ENCODE measurements at places on chromosomes 2 and 18. TPM values are rescaled to one million over a fixed set of nuclear protein-coding genes. Genes with fewer than 3 reads are reported as not detected.

- DNase-seq: no peak
Measured at GRCh38 chr2:177058747-177059146, 153.8 kb upstream of the HNRNPA3 start.

DNA sequence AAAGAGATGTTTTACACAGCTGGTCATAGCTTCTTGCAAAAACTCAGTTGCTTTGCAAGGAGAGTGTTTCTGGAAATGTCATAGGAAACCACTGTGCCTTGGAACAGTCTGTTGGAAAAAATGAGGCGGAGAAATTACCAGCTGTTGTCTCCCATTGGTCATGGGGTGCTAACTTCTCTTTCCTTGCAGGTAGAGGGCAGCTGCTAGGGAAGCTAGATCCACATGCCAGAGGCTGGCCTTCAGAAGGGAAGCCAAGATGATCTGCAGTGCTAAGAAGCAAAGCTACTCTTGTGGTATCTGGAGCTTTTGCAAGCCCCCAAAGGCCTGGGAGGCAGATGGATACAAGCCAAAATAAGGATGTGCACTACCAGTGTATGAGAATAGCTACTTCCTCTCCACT is 34.8 kb upstream of the LAMA1 start:
- no peak for DNase-seq

GRCh38 chr2:29700560-29700959 is 220.8 kb downstream of the ALK start:
- no peak for DNase-seq

DNA sequence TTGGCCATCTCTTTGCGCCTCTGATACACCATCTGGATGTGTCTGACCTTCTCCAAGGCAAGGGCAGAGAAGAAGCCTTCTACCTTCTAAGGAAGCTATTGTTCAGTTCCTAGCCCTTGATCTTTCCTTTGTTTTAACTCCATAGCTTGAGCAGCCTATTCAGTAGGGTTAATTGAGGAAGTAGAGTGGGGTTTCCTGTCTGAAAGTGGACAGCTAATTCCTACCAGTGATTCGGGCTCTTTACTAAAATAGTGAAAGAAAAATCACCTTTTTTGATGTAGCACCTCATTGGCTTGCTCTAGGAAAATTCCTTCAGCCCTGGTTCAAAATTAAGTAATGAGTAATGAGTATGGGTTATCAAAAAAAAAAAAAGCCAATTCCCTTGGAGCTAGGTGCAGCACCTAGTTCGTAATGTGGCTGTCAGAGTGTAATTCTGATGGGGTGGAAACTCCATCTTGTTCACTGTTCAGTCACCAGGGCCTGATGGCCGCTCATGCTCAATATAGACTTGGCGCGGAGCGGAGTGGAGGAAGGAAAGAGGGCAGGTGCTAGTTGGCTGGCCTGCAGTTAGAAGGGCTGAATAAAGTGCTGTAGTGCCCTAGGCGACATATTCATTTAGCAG is 2.9 kb upstream of the MGAT5 start:
- DNase-seq: no peak

GRCh38 chr18:75545189-75545588 is 117.7 kb upstream of the SMIM21 start:
- no peak for DNase-seq

DNA sequence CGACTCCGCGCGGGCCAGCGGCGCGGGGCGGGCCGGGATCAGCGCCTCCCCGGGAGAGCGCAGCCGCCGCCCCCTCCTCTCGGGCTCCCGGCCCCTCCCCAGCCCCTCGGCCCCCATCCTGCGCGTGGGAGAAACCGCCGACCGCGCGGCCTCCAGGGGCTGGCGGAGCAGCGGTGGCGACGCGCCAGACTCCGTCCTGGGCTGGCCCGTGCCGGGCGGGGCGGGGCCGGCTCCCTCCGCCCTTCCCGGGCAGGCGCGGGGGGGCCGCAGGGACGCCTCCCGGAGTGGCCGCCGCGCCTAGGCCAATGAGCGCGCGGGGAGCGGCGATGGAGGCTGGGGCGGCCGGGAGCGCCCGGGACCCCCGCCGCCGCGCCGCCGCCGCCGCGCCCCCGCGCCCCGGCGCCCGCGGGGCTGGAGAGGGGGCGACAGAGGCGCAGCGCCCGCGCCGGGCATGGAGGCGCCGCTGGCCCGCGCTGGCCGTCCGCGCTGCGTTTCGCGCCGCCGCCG is 49.1 kb downstream of the KCNIP3 start:
- no peak for DNase-seq

GRCh38 chr2:524442-524841 is 152.8 kb downstream of the TMEM18 start:
- no peak for DNase-seq

- DNase-seq: no peak
Measured at GRCh38 chr18:79944746-79945117, 6.7 kb downstream of the SLC66A2 start.

DNA sequence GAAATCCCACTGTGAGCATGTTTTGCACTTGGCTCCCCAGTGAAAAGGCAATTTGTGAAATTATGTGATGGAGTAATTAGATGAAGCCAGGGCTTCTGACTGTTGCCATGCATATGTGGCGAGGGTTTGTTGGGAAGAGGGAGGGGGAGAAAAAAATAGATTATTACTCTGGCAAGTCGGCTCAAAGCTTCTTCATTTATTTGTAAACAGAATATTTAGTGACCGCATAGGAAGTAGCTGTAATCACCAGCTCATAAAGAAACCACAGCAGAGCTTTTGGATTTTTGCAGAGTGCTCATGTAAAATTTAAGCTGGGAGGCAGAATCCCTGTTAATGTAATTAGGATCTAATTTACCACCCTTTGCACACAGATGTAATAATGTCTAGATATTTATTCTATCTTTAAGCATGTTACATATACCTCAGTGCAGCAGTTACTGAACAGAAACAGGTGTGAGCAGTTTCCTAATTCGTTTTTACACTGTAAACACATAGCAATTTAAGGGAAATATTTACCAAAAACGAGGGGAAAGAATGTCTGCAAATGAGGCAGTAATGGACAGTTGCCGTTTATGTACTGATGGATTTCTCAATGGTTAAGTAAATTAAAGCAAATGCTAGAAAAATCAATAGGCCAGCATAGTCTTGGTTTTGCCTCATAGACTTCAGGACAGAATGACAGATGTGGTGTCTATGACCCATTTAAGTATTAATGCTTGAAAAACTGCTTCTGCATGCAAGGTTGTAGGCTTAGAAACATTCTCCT is 87.9 kb downstream of the MEIS1 start:
- no peak for DNase-seq

DNA sequence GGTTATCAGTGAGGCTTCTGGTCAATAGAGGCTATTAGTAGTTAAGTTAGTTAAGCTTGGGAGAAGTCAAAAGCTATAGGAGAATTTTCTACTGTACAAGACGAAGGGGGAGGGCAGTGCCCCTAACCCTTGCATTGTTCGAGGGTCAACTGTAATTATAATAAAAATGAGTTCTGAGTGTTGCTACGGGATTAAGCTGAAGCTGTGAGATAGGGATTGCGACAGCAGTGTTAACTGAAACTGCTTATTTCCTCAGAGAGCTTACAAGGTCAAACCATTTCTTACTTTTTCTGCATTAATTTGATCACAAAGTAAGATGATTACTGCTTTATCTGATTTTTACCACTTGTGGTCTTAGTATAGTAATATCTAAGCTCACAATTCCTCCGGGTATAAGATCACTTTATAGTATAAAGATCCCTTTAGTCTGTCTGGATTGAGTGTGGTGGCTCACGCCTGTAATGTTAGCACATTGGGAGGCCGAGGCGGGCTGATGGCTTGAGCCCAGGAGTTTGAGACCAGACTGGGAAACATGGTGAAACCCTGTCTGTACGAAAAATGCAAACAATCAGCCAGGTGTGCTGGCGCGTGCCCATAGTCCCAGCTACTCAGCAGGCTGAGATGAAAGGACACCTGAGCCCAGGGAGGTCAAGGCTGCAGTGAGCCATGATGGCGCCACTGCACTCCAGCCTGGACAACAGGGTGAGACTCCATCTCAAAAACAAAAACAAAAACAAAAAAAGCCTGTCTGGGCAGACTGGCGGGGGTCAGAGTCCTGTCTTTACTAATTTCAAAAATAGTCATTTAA is 119.5 kb upstream of the TLK1 start:
- no peak for DNase-seq

DNA sequence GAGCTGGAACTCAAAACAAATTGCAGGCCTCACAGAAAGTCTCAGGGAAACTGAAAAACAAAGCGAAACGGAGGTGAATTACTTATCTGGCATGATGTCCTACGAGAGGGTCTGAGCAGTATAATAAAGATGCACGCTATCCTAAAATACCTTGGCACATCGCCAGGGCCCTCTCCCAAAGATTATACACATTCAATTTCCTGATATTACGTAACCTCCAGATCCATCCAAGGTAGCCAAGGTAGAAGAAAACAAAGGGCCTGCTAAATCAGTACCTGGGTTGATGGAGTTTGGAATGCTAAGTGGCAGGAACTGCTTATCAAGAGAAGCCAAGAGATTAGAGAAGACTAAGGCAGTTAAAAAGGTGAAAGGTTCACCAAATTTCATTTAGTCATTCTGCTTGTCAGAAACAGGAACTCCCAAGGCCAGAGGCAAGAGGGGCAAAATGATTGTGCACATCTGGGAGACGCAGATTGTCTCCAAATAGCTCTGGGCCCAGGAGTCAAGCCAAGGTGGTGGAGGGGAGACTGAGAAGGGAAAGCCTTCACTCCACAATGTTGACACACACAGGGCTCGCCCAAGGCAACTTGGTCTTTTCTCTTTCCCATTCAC is 236.8 kb upstream of the ATP5MC3 start:
- no peak for DNase-seq

DNA sequence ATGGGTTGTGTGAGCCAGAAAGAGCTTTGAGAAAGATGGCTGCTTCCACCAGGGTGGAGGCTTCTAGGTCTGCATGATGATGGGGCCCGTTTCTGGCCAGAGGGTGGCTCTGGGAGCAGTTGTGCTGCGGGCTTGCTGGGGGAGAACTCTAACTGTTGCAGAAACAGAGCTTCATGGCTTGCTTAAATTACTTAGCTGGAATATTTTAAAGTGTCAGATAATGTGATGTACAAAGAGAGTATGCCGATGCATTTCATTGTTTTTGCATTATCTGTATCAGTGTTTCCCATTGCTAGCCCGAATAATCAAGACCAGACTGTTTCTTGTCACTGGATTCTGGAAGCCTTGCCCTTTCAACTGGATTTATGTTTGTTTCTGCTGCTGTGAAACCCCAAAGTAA is 6.3 kb upstream of the DRC1 start:
- DNase-seq: no peak

DNA sequence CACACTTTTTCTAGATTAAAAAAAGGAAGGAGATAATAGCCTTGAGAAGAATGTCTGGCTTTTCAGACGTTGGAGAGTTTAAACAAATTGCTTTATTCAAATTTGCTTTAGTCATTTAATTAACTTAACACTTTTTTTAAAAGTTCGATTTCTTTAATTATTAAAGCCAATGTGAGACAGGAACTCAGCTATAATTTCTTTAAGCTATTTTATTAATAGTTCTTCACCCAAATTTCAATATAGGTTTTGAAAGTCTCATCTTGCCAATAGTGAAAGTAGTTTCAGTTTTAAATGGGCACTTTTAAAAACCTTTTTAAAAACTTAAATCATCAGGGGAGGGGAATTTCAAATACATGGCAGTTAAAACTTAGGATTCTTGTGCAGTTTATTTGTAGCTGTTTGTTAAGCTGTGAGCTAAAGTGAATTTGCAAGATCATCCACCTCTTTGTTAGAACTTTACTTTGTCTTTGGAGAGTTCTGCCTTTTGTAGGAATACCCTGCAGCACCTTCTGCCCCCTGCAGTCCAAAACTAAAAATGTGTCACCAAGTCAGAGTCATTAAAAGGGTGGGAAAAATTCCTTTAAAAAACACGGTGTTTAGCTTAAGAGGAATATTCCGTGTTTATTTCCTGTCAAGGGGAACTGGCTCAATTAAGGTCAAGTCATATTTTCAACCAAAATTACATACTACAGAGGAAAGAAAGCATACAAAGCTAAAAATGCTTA is 4.6 kb downstream of the TGIF1 start:
- peak; percentile 67 for DNase-seq

GRCh38 chr2:225766431-225766830 is 366.9 kb downstream of the NYAP2 start:
- no peak for DNase-seq

GRCh38 chr2:38045811-38046210 is 30.1 kb downstream of the CYP1B1 start:
- DNase-seq: no peak

GRCh38 chr2:119823734-119824334 is 64.1 kb downstream of the PTPN4 start:
- peak; percentile 50 for DNase-seq

DNA sequence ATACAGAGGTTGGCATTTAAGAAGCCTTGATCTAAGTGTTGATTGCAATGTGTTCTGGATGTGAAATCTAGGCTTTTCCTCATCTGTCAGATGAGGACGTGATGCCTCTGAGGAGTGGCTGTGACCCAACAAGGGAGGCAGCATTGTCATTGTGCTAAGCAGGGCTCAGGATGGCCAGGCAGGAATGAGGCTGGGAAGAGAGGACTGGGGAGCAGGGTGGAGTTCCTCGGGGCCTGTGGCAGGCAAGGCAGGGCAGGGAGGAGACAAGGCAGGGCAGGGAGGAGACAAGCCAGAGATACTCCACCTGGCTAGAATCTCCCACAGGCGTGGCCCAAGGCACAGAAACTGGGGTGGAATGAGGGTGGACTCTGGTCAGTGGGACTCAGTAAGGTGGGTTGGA is 116.6 kb downstream of the RPIA start:
- no peak for DNase-seq

- no peak for DNase-seq
Measured at GRCh38 chr2:3210257-3210656, 167.4 kb downstream of the EIPR1 start.

DNA sequence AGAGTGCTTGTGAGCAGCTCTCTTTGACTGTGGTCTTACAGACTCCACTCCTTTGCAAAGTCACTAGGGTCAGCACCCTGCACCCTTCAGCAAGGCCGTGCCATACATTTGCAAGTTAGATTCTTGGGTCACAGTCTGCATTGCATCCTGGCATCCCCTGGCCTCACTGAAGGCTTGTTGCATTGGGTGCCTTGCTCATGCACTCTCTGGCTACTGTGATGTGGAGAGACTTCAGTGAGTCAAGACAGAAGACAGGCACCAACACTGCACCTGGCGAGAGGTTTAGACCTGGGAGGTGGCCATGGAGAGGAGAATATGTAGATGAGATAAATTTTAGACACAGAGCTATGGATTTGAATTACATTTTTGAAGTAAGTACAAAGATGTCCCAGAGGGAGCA is 146.4 kb upstream of the COPS8 start:
- no peak for DNase-seq

ADAM23 gene
- total RNA-seq: 0.30 TPM

ZNF396 gene
- 5.3 TPM for total RNA-seq

PAX8 gene
- total RNA-seq: 1.6 TPM

STPG4 gene
- total RNA-seq: 0.47 TPM

SNX17 gene
- total RNA-seq: 121 TPM

COLEC12 gene
- 0.13 TPM for total RNA-seq

LRRC30 gene
- total RNA-seq: not detected

WDCP gene
- total RNA-seq: 15.6 TPM

ALK gene
- not detected for total RNA-seq

TMEM247 gene
- total RNA-seq: not detected

UGT1A10 gene
- total RNA-seq: not detected

Data from naive thymus-derived CD8-positive, alpha-beta T cell (primary cell).